ENCODE measurements at places on chromosomes 6 and 20.

GRCh38 chr6:138555421-138555988, 56.2 kb upstream of the NHSL1 start:
- no peak for DNase-seq

GRCh38 chr6:145271040-145271439, 464.3 kb downstream of the EPM2A start:
- no peak for DNase-seq

DNA sequence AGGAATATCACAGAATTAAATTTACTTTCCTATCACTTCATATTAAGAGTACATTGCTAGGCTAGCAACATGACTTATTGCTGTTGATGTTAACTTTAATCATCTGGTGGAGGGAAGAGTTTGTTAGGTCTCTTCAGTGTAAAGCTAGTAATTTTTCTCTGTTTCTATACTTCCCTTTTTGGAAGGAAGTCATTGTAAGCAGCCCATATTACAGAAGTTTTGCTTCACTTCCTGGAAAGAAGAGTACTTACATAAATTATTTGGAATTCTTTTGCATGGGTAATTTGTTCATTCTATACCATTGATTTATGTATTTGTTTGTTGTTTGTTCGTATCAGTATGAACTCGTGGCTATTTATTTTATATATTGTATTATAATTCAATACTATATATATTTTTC, 405.2 kb downstream of the RFPL4B start:
- DNase-seq: no peak

GRCh38 chr6:31158863-31159855, 770 bp downstream of the TCF19 start:
- DNase-seq: no peak

- peak; percentile 75 for DNase-seq
These were observed 9.2 kb downstream of the ENTPD6 start for GRCh38 chr20:25204550-25205276.

- DNase-seq: no peak
These were observed 103.2 kb downstream of the FBXO5 start for GRCh38 chr6:152879681-152880080.

- DNase-seq: no peak
These were observed 274.9 kb downstream of the UTRN start for GRCh38 chr6:144559865-144560593.

DNA sequence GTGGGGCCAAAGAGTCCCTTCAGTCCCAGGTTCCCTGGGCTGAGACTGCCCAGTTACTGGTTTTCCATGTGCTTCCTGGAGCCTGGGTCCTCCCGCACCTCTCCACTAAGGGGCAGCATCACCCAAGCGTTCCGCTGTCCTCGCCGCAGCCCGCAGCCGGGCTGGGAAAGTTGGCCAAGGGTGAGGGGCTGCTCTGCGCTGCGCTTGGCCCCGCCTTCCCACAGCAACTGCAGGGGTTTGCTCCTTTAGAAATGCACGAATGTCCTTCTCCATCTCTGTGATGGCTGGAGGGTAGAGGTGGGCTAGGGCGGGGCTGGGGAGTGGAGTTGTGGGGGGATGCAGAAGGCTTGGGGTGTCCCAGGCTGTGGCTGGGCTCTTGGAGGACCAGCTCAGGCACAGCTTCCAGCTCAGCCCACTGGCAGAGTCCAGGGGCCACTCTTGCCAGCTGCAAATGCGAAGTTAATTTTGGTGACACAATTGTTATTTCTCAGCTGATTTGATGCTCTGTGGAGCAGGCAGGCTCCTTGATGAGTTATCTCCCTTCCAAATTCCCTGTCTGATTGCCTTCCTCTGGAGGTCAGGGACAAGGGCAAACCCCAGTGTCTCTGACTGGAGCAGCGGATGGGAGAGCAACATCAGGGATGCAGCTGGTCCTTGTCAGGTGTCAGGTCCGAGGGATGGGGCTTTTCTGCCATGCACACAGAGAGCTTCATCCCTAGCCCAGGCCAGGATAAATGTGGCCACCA, 63.2 kb downstream of the NOL4L start:
- no peak for DNase-seq

- DNase-seq: no peak
These were observed 292.9 kb downstream of the THBS2 start for GRCh38 chr6:168960551-168961263.

DNA sequence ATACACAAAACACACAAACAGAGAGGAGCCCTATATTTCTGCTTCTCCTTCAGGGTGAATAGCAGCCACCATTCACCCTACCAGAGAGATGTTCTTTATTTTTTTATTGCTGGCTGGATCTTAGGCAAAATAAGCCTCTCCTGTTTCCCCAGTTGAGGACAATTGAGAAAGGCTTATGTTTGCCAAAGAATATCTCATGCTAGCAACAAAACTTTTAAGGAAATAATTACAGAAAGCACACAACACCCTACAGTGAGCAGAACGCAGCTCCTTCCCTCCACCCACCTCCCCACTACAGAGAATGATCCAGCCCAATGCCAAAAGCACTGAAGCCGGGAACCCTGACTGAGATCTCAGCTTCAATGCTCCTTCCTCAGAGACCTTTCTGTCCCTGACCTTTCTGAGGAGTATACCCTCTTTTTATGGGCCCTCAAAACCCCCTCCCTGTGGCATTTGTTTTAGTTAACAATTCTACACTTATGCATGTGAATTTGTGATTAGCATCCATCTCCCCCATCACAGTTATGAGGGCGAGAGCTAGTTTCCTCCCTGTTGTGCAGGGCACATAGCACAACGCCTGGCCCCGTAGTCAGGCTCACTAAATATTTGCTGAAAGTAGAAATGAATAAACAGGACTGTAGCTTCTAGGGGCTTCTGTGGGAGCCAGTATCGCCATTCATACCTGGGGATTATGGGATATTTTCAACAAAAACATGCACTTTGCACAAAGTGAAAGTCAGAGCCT, 491.6 kb upstream of the CDH4 start:
- DNase-seq: no peak

- DNase-seq: no peak
These were observed 111.2 kb downstream of the TAF4 start for GRCh38 chr20:61954276-61955021.

- DNase-seq: peak; percentile 77
These were observed 109.8 kb downstream of the HFE start for GRCh38 chr6:26196846-26197635.

DNA sequence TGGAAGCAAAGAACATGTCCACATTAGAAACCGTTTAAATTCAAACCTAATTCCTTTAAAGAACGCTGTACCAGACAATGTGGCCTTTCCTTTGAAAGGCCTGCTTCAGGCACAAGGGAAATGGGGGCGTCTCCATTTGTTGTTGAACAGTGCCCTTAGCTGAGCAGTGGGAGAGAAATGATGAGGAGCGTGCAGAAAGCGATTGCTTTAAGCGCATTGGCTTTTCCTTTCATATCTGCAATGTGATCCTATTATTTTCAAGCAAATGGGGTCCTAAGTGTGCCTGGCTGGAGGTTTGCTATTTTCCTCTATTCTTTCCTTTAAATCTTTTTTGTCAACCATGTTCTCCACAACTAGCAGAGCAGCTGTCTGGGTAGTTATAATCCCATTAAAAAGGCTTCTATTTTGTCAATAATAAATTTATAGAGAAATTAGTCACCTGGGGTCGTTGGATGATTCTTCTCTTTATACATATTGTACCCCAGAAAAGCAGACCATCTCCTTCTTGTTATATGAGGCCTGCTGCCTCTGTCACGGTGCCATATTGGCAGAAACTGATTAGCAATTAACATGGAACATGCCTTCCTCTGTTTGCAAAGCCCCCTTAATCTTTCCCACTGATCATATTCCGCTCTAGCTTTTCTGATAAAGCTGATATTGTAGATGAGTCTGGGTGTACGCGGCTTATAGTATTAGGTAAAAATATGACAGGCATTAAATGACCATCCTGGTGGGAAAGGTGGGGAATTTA, 151.1 kb upstream of the JAG1 start:
- no peak for DNase-seq

GRCh38 chr6:110665600-110665999, 149.7 kb downstream of the CDK19 start:
- DNase-seq: no peak

DNA sequence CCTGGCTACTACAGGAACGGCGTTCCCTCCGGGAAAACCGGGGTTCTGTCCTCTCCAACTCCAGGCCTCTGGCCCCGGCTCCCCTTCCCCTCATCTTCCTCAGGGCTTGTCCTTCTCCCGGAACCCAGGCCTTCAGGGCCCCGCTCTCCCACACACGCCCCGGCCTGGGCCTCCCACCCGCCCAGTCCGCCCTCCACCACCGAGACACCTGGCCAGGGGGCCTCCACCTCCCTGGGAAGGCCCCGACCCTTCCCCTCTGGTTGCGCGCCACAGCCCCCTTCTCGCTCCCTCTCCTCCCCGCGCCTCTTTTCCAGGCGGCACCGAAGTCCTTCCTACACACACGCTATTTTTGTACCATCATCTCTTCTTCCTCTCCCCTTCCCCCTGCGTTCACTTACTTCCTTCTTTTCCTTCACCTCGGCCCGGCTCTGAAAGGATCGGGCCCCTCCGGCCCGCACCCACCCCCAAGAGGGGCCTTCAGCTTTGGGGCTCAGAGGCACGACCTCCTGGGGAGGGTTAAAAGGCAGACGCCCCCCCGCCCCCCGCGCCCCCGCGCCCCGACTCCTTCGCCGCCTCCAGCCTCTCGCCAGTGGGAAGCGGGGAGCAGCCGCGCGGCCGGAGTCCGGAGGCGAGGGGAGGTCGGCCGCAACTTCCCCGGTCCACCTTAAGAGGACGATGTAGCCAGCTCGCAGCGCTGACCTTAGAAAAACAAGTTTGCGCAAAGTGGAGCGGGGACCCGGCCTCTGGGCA, 1.3 kb upstream of the SIRPA start:
- peak; percentile 94 for DNase-seq

DNA sequence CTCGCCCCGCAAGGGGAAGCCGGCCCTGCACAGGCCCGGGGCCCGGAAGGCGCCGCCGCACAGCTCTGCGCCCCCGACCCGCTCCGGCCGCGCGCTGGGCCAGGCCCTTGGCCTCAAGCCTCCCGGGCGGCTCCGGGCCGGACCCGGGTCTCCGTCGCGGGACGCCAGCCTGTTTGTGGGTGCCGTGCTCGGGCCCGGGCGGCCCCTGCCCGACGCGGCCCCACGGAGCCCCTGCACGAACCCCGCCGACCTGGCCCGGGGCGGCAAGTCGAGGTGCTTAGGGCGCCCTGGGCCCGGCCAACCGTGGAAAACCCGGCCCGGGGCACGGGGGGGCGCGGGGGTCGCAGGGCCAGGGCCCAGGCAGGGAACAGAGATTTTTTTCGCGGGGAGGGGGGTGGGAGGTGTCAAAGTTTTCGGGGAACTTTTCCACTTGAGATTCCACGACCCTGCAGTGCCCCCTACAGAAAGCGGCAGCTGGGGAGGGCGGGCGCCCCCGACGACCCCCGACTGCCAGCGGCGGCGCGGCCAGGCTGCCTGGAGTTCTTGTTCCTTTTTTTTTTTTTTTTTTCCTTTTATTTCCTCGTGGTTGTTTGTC, 805 bp upstream of the STX16 start:
- DNase-seq: no peak

DNA sequence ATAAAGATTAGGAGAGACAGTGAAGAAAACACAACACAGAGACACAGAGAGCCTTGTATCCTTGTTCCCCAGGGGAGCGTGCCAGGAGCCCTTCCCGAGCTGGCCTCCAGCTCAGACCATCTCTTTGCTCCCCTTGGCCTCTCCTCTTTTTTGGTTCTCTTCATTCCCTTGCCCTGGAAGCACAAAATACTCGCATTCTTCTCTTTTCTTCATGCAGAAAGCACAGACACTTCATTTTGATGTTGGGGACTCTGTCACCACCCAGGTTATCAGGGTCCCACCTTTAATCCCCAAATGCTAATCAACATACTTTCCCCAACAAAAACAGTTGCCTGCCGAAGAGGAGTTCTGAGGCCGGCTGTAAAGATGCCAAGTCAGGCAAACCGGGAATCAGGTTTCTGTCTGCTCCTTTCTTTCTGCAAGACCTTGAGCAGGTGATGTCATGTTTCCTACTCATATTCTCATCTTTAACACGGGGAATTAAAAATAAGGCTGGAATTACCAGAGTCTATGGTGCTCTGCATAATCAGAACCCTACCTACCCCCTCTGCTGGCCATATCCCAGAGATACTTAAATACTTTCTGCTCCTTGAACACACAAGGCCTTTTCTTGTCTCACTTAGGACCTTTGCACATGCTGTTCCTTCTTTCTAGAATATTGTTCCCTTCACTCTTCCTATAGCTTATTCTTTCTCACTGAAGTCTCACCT, 21.7 kb downstream of the TGM6 start:
- DNase-seq: no peak
